ENCODE measurements at places on chromosomes 13 and 19.

- DNase-seq = no peak
Measured at GRCh38 chr19:58579473-58580142, 6.5 kb upstream of the MZF1 start.

GRCh38 chr19:14563989-14564651 is 7.7 kb downstream of the NDUFB7 start:
- DNase-seq = no peak

- DNase-seq = no peak
Measured at GRCh38 chr19:4232614-4233281, 3.4 kb downstream of the EBI3 start.

- no peak for DNase-seq
Measured at GRCh38 chr19:37977992-37978391, 71.0 kb downstream of the SIPA1L3 start.

- no peak for DNase-seq
Measured at GRCh38 chr19:18859676-18860301, 28.0 kb downstream of the UPF1 start.

GRCh38 chr19:7706188-7706954 is 4.4 kb upstream of the FCER2 start:
- DNase-seq = no peak

- no peak for DNase-seq
Measured at GRCh38 chr19:39533003-39533512, 406 bp upstream of the EID2B start.

DNA sequence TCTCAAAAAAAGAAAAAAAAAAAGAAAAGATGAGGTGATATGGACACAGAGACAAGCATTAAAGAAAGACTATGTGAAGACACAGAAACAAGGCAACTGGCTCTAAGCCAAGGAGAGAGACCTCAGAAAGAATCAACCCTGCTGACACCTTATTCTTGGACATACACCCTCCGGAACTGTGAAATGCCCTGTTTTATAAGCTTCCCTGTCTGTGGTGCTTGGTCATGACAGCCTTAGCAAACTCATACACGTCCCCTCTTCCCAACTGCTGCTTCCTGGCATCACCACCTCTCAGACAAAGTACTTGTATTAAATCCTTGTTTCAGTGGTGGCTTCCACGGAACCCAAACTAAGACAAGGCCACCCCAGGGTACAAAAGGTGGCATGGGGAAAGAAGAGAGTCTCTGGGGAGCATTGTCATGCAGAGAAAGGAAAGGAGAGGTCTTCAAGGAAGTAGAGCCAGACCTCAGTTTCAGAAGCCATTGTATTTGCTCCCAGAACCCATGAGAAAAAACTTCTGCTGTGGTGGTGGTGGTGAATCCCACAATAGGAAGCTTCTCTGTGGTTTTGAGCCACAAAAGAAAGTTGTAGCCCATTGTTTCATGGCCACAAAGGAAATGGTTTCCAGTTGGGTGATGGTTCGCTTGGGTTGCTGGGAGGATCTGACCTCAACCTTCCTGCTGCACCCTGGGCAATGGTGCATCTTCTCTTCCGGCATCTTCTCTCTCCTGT is 16.3 kb upstream of the TSPAN16 start:
- peak; percentile 39 for DNase-seq

- DNase-seq = no peak
Measured at GRCh38 chr13:59635589-59635988, 528.1 kb downstream of the DIAPH3 start.

DNA sequence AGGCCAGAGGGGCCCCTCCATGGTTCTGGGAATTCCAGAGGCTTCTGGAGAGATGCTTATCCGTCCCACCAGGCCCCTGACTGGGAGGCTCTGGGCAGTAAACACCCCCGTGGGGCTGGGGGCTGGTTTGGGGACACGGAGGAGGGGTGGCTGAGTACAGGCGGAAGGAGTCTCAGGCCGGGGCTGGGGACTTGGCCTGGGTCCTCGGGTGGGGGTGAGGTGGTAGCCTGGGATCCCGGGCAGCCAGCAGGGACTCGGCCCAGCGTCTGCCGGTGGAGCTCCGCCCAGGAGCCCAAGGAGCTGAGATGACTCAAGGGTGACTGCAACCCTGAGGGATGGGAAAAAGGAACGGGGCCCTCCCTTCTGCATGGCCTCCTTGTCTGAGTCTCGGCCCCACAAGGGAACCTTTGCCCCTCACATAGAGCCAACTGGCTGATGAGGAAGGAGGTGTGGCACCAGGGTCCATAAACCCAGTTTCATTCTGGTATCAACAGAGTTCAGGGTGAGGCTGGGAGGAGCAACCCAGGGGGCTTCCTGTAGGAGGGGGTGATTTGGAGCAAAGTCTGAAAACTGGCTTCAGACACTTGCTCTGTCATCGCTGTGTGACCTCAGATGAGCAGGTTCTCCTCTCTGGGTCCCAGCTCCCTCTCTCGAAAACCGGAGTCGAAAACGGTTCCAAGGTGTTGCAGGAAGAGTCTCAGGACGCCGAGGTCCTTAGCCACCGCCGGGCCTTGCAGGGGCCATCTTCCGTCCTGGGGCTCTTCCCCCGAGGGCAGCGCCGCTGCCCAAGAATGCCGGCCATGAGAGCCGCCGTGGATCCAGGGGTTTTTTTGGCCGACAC is 809 bp downstream of the MISP start:
- DNase-seq = no peak

DNA sequence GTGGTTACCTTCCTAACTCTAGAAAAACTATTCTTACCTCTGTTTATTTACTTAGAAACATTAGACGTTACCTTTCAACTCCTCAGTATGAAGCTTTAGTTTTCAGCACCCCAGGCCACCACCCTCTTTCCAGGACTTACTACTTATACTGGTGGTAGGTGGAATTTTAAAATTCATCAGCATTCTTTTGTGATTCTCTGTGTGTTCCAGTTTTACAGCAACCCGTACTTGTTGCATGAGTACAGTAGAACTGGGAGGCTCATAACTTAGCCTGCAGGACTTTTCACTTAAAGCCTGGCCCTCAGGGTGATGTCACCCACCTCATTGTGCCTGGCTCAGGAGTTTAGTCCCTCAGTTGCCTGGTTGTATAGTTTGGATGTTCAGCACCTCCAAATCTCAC is 49.4 kb upstream of the ALOX5AP start:
- no peak for DNase-seq

DNA sequence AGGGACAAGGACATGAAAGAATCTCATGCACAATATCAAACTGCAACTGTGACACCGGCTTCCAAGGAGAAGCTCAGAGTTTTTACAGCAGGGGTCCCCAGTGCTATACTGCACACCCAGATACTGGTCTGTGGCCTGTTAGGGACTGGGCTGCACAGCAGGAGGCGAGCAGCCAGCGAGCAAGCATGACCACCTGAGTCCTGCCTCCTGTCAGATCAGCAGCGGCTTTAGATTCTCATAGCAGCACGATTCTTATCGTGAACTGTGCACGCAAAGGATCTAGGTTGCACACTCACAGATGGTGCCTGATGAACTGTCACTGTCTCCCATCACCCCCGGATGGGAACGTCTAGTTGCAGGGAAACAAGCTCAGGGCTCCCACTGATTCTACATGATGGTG is 13.1 kb upstream of the CD22 start:
- no peak for DNase-seq

GRCh38 chr13:20168396-20168795 is 7.5 kb upstream of the GJA3 start:
- DNase-seq = no peak

GRCh38 chr13:67219113-67219512 is 11.0 kb downstream of the PCDH9 start:
- DNase-seq = no peak

DNA sequence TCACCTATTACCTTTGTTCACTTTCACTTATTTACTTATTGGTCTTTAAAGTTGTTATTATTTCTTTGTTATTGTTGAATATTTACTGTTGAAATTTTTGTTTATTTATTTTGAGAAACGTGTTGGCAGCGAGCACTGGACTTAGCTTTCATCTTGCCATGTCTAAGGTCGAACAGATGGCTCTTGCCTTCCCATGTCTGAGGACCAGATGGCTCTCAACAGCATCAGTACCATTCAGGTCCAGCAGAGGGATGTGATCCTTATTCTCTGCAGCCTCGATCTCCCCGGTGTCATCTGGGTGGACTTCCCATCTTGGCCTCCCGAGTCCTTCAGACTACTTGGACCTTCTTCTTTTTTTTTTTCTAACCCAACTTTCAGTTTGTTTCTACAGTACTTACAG is 1437.6 kb downstream of the UQCRFS1 start:
- DNase-seq = no peak

- no peak for DNase-seq
Measured at GRCh38 chr13:69094485-69094884, 1013.1 kb upstream of the ATXN8OS start.

DNA sequence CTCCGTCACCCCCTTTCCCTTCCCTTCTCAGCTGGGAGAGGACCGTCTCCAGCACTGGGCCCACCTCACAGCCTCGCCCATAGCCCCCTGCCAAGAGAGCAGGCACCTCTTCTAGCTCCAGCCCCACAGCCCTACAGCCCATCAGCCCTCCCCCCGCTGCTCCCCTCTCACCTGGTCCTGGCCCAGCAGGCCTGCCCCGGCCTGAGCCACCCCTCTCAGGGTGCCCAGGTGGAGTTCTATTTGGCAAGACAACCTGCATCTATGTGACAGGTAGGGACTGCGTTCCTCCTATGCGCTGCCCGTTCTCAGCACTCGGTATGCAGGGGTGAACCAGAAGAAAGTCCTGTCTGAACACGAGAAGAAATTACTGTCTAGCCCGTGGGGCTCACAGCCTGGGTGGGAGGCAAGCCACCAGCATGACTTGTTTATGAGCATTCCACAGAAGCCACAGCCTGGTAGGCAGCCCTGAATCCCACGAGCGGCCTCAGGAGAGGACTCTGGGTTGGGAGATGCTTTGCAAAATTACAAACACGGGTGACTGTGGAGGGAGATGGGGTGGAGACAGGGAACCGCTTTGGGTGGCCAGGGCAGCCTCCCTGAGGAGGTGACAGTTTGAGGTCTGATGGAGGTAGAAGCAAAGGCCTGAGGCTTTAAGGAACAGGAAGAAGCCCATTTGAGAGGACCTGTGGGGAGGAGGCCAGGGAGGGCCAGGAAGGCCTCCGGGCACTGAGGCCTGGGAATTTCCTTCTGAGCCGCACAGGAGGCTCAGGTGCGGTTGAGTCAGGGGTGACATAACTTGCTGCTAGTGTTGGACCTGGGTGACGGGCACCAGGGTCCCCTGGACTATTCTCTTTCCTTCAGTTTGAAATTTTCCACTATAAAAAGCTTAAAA is 1.2 kb upstream of the PLEKHF1 start:
- no peak for DNase-seq

GRCh38 chr13:111256458-111256857 is 64.0 kb upstream of the TEX29 start:
- no peak for DNase-seq

DNA sequence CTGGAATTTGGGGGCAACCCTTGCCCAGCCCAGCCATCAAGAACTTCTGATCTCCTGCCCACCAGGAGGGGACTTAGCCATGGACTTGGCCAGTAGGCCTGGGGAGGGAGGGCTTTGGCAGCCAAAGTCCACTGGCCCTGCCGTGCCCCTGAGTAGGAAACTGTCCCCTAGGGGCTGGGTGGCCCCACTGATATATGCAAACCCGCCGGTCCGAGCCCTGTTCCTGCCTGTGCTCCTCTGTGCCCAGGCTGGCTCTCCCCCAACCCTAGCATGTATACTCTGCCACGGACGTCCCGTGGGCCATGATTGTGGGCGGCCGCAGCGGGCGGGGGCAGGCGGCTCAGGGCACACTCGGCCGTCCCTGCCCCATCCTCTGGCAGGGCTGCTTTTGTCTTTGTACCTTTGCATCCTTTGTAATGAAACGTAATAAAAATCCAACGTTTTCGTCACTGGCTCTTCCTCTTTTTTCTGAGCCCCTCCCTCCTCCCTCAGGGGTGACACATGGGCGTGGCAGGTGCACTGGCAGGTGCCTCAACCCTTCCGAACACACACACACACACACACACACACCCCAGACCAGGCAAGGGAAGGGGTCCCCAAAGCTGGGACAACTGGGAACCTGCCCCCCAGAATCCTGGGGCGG is 9.1 kb downstream of the COMP start:
- DNase-seq = no peak

- no peak for DNase-seq
Measured at GRCh38 chr19:44180968-44181367, 16.1 kb downstream of the ZNF226 start.

DNA sequence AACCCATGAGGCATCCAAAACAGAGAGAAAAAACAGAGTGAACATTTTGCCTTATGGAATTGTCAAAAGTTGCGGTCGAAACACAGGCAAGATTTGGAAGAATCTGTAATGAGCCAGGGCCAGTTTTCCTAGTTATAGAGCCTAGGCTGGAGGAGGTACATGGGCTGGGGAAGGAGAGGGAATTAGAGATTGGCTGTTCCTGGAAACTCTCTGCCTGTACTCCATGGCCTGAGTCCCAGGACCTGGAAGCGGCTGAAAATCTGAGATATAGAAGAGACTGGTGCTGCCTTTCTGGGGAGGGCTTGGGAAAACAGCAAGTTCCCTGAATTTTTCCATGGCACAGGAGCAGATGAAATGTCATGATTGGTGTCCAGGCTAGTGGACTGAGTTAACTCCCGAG is 122.8 kb upstream of the KLF12 start:
- DNase-seq = no peak

Data from substantia nigra (tissue), 51 donors.